ENCODE measurements at places on chromosomes 16 and 17.

- no peak for DNase-seq
Measured at GRCh38 chr17:64282753-64283080, 19.7 kb upstream of the TEX2 start.

DNA sequence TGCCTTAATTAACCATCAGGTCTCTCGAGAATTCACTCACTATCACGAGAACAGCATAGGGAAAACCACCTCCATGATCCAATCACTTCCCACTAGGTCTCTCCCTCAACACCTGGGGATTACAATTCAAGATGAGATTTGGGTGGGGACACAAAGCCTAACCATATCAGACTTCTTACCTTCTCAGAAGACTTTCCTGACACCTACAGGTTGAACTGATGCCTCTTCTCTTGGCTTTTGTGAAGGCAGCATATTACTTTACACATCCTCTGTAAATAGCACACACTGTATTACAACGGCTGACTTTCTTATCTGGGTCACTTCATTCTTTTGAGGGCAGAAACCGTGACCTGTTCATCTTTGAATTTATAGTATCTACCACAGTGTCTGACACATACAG is 23.6 kb downstream of the BMERB1 start:
- no peak for DNase-seq

GRCh38 chr16:67184995-67185650 is 1.4 kb upstream of the MATCAP1 start:
- peak; percentile 88 for DNase-seq

GRCh38 chr17:9432934-9433421 is 142.6 kb downstream of the STX8 start:
- no peak for DNase-seq

- no peak for DNase-seq
Measured at GRCh38 chr17:74387365-74388218, 20.3 kb downstream of the GPR142 start.

DNA sequence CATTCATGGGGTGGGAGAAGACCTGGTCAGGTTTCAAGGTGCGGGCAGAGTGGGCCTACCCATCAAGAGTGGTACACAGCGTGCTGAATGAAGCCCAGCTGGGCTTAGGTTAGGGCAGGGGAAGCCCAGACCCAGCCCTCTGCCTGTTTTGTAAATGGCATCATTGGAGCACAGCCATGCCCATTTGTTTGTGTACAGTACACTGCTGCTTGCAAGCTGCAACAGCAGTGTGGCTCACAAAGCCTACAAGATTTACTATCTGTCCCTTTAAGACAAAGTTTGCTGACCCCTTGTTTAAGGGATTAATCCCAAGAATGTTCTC is 230.1 kb upstream of the TNRC6C start:
- DNase-seq, result peak; percentile 2

DNA sequence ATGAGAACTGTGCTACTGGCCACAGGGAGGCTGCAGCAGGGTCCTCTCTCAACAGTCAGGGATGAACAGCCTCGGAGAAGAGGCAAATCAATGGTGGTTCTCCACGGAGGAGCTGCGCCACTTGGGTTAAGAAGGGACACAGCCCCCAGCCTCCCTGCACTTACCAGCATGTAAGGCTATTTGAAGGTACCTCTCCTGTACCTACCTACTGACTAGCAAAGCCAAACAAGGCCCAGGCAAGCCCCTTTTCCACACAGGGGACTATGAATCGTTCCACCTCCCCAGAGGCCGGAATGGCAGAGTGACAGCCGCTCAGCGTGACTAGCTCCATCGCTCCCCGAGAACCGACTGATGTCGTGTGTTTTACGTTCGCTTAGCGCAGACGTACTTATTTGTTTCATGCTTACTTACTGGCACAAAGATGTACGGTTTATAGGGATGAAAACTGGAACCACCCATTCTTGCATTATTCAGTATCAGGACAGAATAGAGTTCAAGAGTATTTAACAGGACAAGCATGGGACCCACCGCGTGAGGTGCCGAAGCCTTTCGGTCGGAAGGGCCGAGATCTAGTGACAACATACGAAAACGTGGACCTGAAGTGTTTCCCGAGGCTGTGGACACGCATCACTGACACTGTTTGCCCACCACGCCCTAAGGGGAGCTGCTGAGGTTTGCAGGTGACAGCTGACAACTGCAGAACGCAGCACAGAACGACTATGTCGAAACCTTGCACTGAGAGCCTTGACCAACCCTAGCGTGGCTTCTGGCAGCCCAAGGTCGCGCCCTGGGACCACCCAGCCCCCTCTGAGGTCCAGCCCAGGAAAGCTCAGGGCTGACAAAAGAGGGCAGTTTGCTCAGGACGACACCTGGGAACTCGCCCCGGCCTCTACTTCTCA is 1.0 kb downstream of the TEPSIN start:
- DNase-seq, result no peak

GRCh38 chr17:58822148-58823050 is 66.7 kb downstream of the PPM1E start:
- DNase-seq, result no peak

DNA sequence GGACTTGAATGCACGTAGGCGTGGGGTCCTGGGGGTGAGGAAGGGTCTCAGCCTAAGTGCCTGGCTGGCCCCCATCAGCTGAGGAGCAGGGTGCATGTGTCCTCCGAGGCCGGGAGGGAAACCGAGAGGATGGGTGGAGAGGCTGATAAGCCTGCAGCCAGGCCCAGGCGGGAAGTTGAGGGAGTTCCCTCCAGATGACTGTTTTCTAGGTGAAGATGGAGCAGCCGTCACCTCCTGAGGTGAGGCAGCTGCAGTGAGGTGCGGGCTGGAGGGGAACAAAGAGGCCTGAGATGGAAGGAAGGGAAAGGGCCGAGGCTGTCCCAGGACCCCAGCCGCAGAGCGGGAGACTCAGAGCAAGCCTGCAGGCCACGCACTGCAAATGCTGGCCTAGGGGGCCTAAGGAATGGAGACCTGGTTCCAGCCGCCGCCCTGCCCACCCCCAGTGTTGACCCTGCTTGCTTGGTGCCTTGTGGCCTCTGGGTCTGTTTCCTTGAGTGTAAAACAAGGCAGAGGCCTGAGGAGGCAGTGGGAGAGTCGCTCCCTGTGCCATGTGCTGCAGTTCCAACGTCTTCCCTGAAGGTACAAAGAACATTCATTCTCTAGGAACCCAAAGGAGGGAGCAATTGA is 3.0 kb downstream of the PECAM1 start:
- no peak for DNase-seq

Data from stimulated activated CD4-positive, alpha-beta T cell treated with anti-CD3 and anti-CD28 coated beads, Interleukin-4, amount 100 ng/mL, for 24 hours (primary cell).